ENCODE measurements at places on chromosomes 3 and 15.

- DNase-seq, result no peak
Observed at GRCh38 chr3:46699676-46700523, 1.3 kb upstream of the TMIE start.

DNA sequence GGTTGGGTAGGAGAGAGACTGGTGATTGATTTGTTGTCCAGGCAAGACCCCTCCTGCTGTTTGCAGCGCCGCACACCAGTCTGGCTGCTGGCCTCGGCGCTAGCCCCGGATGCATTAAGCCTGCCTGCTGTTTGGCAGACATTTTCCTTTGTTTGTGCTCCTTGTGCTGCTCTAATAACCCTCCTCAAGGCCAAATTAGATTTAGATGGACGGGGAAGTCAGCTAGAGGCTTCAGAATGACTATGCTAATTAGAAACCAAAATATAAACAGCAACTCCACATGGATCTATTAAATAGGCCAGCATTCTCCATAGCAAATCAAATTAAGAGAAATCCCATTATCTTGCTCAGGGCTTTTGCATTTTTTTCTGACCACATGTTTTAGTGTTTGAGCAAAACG lies 445.2 kb downstream of the SQOR start:
- DNase-seq, result no peak

- DNase-seq, result no peak
Observed at GRCh38 chr3:171574556-171575240, 114.5 kb upstream of the TNIK start.

GRCh38 chr3:56758539-56758981 lies 43.2 kb downstream of the ARHGEF3 start:
- peak; percentile 83 for DNase-seq

DNA sequence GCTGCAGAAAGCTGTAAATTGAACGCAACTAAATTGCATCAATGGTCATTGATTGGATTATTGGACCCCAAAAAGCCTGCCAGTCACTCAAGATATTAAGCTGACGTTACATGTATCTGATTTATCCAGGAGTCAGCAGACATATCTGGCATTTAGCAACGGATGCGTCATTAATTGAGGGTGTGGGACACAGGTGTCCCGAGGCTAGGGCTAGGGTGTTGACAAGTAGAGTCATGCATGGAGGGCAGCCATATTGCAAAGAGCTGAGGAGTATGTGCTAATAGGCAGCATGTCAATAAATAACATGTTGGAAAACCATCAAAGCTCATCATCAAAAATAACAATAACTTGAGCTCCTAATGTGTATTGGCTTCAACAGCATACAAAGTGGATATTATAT lies 234.5 kb upstream of the GOLGA6L4 start:
- no peak for DNase-seq

- no peak for DNase-seq
Observed at GRCh38 chr3:165103616-165104015, 25.3 kb upstream of the SI start.

- DNase-seq, result no peak
Observed at GRCh38 chr15:87578776-87579175, 677.8 kb downstream of the NTRK3 start.

DNA sequence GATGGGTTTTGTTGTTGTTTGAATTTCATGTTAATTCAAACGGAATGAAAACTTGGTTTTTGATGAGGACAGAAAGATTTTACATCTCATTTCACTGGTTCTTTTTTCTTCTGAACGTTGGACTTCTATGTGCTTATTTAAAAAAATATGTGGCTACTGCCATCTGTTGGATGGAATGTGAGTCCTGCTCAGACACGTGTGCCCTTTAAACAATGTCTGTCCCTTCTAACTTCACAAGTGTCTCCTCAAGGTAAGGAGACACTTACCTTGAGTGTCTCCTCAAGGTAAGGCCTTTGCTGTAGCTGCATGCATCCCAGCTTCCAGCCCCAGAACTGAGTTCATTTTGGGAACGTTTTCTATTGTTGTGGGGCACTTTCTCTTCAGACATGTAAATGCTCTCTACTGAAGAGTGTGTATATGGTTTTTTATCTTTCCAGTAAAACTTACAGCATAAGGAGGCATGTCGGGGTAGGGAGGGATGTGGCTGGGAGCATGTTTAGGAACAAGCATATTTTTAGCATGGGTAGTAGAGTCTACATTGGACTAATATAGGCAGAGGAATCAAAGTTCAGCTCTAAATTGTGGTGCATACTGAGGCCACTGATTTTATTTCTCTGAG lies 63.1 kb upstream of the UBE3A start:
- DNase-seq, result peak; percentile 12

All from brain microvascular endothelial cell (primary cell).